ENCODE measurements at places on chromosomes 3 and 15.

DNA sequence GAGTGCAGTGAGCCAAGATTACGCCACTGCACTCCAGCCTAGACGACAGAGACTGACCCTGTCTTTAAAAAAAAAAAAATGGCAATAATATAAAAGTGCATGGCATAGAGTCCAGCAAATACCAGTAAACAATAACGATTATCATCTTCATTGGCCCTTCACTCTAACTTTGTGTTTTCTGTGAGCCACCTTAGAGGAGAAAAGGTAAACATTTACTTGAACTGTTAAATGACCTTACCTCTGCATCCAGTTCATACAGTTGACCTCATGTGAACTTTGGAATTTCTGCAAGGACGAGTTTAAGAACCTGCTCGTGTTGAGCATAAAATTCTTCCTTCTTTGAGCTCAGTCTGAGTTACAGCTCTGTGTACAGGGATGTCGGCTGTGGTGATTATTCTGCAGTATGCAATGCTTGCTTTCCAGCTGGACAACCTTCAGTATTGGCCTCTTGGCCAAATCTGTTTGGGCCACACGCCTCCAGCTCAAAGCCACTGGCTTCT lies 56.6 kb downstream of the RLBP1 start:
- no peak for DNase-seq

DNA sequence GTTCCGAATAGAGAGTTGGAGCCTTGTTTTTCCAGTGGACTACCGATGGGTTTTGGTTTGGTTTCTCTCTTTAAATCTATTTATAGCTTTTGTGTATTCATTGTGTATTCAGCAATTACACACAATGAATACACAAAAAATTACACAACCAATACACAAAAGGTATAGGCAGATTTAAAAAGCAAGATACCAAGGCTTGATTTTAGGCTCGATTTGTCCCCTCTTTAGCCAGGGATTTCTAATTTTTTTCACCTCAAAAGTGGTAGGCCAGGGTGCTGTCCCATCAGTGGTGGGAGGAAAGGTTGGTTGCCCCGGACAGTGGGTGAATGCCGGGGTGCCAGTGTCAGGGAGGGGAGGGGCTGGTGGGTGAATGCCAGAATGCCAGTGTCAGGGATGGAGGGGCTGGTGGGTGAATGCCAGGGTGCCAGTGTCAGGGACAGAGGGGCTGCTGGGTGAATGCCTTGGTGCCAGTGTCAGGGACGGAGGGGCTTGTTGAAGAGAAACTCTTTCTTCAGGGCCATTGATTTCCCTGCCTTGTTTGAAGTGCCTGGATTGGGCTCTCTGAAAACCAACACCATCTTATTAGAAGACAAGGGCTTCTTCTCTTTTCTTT lies 186.2 kb downstream of the GOLGA6L6 start:
- no peak for DNase-seq

GRCh38 chr3:174336784-174337183 lies 522.4 kb upstream of the NAALADL2 start:
- DNase-seq, result no peak

DNA sequence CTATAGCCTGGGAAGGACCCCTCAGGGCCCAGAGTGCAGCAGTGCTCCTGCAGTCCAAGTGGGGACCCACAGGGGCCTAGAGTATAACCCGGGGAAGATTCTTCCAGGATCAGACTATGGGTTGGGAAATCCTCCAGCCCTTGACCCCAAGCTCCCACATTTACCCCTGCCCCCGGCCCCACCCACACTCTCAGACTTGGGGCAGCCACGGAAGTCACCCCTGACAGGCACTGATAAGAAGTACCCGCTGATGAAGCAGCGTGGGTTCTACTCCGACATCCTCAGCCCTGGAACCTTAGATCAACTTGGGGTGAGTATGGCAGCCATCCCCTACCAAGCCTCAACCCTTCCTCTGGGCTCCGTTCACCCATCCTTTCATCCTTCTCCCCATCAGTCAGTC lies 6.3 kb downstream of the DNAH1 start:
- no peak for DNase-seq

GRCh38 chr15:71920573-71920972 lies 110.2 kb downstream of the NR2E3 start:
- DNase-seq, result no peak

- no peak for DNase-seq
Observed at GRCh38 chr3:186095561-186096081, 13.3 kb downstream of the ETV5 start.

DNA sequence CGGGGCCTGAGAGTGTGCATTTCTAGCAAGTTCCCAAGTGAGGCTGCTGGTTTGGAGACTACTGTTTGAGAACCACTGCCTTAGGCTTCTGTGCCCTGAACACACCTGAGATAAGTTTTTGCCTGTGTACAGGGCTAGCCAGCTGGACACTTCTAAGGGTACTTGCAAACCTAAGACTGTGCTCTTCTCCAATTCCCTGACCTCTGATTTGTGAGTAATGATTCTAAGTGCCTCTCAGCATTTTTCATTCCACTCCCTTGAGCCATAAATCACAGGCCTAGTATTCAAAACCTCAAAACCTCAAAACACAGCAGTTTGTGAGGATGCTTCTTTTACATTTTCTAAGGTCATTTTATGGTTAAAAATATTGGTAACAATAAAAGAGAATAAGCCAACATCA lies 148.4 kb downstream of the CHST2 start:
- DNase-seq, result peak; percentile 41

GRCh38 chr15:29924750-29925149 lies 102.5 kb upstream of the TJP1 start:
- peak; percentile 40 for DNase-seq

GRCh38 chr3:144051211-144051610 lies 79.6 kb downstream of the DIPK2A start:
- DNase-seq, result no peak

GRCh38 chr3:15207836-15208504 lies 1.9 kb downstream of the CAPN7 start:
- DNase-seq, result no peak

DNA sequence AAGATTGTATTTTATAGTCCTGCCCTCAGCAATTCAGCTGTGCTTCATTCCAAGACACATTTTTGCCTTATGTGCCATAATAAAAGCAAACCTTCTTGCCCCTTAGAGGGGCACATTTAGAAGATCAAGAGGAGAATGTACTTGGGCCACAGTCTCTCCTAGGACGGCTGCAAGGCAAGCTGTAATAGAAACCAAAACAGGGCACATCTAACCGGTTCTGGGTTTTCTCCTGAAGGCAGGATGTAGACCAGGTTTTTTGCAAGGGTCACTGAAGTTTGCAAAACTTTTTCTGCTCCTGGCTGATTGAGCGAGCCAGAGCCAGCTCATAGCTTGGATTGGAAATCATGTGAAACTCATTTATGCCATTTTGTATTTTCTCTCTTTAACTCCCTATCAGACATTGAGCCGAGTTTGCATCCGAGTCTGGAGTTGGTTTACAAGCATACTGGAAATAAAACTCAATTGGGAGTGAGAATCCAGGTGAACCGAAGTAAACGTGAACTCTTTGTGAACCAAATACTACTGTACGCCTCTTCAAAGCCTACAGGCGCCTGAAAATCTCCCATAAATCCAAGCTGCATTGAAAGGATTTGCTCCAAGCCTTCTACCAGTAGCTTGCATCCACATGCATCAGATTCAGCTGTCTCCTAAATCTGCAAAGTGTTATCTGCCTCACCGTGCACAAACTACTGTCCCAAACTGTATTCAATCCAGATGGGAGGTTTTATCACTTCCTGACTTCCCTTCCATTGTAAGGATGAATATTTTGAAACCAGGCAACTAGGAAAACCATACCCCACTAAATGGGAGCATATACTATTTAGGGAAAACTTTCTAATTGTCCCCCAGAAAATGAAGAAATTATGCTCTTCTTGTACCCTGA lies 60.9 kb upstream of the TSC22D2 start:
- no peak for DNase-seq

GRCh38 chr3:118889691-118890090 lies 145.0 kb downstream of the IGSF11 start:
- DNase-seq, result no peak

GRCh38 chr15:81749716-81750375 lies 296.0 kb downstream of the MEX3B start:
- no peak for DNase-seq

DNA sequence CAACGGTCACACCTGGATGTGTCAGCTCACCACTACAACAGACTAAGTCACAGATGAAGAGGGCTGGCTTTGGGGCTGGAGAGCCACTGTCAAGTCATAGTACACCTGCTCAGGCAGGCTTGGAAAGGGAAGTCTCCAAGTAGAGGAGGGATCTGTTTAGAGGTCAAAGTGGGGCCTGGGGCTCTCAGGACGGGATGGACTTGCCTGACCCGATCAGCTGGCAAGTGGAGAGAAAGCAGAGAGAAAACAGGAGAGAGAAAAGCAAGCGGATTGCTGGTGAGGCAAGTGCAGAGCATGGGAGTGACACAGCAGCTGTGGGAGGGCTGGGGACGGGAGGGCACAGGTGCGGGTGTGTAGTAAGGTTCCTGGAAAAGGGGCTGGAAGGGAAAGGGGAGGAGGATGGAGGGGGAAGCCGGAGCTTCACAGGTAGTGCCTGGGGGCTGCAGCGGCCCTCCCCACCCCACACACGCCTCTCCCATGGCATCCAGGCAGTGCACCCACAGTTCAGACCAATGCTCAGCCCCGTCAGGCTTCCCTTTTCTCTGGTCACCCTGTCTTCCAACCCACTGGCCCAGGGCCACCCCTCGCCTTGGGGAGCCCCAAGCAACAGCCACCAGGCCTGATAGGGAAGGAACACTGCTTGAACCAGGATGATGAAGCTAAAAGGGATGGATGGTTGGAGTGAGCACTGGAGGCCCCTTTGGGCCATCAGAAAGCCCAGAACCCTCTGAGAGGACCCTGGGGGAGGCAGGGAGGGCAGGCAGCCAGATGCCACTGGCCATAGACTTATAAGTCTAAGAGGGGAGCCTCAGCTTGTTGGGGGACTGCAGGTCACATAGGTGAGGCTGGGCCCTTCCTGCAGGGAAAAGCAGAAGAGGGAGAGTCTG lies 8.5 kb downstream of the RPS17 start:
- no peak for DNase-seq

DNA sequence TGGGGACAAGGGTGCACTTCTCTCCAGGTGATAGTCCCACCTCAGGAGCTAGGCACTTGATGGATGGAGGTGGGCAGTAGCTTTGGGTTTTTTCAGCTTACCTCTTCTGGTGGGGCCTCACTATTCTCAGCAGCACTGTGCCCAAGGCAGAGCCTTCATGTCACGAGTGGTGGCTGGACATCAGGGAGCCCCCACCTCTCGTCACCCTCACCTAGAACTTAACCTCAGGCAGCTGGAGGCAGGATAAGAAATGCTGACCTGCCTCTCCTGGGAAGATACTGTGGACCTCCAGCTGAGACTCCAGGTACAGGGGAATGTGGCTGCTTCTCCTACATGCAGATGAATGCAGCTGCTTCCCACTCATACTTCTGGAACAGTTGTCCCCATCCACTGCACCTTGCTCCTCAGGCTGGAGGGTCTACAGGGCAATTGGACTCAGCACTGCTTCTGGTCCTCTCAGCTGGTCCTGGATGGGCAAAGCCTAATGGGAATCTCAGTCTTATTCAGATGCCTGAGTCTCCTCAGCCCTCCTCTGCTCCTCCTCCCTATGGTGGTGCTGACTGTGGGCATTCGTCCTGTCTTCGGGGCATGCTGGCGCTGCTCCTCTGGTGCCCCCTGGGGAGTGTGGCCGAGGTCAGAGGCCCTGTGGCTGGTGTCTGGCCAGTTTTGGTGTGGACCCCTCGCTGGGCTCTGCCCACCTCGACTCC lies 129.9 kb downstream of the KLF13 start:
- no peak for DNase-seq

DNA sequence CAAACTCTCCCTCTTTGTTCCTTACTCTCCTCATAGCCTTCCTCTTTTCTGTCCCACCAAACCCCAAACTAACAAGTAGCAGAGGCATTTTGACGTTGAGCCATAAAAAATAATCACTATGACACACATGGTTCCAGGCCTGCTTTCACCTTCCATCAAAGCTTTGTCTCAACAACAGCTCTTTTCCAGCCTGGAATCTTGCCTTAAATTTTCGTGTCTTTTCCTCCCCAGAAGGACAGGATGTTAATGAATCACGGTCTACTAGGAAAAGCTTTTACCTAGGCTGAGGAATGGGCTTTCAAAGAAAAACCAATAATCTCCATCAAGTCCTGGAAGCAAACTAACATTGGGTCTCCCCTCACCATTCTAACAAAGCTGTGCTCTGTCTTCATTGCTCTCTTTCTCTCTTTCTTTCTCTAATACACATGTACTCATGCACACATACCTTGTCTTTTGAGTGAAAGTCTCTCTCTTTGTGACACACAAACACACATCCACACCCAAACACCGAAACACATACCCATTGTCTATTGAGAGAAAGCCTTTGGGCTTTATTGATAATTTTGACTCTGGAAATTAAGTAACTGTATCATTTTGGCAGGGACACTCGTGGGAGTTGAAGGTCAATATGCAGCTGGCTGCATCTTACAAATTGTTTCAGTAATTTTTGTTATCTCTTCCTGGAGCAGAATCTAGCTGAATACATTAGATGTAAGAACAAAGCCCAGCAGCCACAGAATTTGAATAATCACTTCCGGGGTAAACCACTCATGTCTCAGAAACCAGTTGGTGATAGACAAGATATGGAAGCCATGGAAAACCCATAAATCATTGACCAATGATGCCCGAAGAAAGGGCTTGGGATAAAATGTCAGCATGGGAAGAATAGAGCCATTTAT lies 107.4 kb upstream of the SLC4A7 start:
- no peak for DNase-seq

DNA sequence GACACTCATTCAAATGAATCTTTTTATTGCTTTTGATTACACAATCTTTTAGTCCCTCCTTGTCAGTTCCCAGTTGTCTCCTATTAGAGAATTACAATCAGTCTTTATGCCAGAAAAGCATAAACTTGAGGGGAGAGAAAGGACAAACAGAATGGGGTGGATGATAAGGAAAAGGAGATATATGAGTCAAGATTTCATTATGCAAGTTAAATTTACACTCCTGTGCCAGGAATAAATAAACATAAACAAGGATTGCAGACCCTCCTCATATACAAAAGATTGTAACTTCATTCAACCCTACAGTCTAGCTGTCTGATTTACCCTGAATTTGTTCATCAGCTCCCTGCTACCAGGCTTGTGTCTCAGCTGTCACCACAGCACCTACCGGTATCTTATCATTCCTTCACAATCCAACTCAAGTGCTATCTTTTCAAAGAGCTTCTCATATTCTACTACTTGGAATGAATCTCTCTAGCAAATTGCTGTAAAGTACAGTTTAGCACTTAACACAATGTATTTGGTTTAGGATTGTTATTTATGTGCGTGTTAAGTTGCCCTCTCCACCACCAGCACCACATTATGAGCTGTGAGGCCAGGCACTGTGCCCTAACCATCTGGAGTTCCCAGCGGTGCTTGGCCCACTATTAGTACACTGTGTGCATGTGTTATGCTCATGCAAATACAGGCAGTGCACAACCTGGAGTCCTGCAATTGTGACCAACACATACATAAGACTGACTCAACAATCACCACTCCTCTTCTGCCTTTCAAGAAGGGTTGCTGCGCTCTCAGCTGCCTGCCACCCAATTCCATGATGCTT lies 504.1 kb downstream of the TBL1XR1 start:
- no peak for DNase-seq

- DNase-seq, result no peak
Observed at GRCh38 chr3:144175644-144176425, 204.2 kb downstream of the DIPK2A start.

- no peak for DNase-seq
Observed at GRCh38 chr3:186210852-186211500, 102.1 kb upstream of the ETV5 start.

- no peak for DNase-seq
Observed at GRCh38 chr15:99504071-99504822, 61.5 kb upstream of the MEF2A start.

- no peak for DNase-seq
Observed at GRCh38 chr3:72692990-72693389, 155.3 kb downstream of the SHQ1 start.
